GM04504 (cell line): ENCODE measurements at places on chromosomes 6 and 20.

- peak; percentile 4 for DNase-seq
These were observed 272.2 kb upstream of the MAP3K7 start for GRCh38 chr6:90859056-90859455.

DNA sequence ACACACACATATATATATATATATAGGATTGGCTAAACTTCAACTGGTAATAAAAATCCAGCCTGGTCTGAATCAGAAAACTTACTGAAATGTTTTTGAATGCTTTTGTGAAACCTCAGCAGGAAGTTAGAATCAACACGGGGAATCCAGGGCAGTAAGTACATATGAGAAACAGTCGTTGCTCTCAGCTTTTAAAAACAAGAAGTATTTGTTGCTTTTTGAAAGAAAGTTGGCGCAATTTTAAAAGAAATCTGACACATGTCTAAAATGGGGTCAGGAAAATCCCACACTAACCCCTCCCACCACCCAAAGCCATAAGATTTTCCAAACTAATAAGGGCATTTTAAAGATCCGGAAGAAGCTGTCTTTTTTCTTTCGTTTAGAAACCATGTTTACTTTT is 11.5 kb upstream of the CCDC170 start:
- no peak for DNase-seq

DNA sequence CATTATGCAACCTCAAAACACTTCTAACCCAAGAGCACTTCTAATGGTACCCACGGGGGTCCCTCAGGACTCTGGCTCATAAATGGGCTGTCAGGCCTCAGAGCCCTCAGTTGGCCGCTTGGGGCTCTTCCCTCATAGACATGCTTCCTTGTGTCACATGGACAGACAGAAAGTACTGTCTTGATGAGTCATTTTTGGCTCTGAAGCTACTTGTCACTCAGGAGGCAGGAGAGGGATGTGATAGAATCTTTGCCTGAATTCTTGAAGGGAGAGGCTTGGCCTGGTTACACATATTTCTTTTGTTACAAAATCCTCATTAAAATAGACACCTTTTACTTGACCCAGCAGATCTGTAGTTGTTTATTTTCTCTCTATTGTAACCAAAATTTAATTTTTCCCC is 15.1 kb upstream of the EDN1 start:
- no peak for DNase-seq

DNA sequence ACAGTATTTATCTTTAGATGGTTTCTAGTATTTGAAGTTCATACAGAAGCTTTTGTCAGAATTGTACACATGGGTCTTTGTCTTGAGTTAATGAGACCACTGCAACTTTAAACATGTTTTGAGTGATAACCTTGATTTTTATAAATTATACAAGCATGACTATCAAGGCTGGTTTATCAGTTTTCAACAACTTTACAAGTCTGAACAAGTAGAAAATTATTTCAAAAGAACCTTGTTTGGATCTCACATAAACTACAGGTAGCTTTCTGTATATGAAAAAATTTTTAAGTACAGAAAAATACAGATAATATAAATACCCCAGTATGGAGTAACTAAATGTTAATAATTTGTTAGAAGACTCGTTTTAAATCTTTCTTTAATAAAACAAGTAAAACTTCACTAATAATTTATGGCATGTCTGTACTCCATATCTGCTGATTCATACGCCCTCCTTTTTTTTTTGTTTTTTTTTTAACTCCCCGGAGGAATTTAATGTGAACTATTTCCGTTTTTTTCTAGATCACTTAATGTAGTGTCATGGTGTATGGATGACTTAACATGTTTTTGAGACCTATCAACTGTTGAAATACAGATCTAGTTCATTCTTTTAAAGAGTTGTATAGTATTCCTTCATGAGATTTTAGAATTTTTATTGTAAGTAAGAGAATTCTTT is 18.3 kb downstream of the VAPB start:
- no peak for DNase-seq

- no peak for DNase-seq
These were observed 308.5 kb downstream of the BMP7 start for GRCh38 chr20:56957737-56958553.

GRCh38 chr6:128694303-128695009 is 174.1 kb upstream of the PTPRK start:
- DNase-seq, result no peak

DNA sequence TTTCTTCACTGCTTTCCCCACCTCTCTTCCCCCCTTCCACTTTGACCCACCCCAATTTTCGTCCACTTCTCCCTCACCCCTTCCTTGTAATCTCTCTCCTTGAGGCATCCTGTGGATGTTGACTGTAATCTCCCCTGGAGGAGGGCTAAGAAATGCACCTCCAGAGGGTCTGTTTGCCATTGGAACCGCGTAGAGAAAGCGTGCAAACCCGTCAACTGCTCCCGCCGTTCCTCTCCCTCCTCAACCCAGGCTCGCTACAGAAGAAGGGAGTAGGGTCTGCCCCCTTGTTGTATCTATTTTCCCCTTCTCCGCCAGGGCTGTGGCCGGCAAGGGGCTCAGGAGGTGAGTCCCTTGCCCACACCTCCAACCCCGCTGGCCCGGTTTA is 502 bp upstream of the HTR1E start:
- no peak for DNase-seq

DNA sequence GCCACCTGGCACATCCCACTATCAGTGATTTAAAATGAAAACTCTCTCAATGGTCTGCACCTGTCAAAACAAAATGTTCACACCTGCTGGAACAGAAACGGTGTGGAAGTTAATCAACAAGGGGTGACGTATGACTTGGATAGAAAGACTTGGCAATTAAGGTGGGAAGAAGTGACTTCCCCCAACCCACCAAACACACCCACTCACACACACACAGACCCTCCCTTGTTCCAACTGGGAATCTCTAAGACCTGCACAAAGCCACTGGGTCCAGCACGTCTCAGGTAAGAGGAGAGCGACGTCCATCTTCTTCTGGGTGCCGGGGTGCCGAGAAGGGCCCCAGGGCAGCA is 25.1 kb upstream of the TCFL5 start:
- DNase-seq, result no peak
